ENCODE measurements at places on chromosomes 5 and 9.

GRCh38 chr5:126707080-126707479, 69.9 kb upstream of the LMNB1 start:
- no peak for DNase-seq

DNA sequence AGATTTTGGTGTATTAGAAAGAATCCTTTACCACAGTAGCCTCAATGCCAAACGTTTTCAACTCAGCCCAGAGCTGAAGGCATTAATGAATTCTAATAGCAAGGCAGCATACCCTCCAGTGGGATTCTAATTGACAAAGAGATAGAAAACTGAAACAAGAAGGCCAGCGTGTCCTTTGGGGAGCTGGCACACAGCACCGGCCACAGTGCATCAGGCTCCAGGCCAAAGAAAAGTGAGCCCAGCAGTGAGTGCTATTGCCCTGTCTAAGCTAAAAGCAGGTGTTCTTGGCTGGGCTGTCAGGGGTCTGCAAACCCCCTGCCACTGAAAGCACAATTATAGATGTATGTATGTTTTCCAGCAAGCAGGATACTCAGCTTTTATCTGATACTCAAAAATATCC, 40.4 kb downstream of the PPIC start:
- DNase-seq = no peak

- no peak for DNase-seq
Observed at GRCh38 chr9:16496908-16497307, 373.6 kb downstream of the BNC2 start.

DNA sequence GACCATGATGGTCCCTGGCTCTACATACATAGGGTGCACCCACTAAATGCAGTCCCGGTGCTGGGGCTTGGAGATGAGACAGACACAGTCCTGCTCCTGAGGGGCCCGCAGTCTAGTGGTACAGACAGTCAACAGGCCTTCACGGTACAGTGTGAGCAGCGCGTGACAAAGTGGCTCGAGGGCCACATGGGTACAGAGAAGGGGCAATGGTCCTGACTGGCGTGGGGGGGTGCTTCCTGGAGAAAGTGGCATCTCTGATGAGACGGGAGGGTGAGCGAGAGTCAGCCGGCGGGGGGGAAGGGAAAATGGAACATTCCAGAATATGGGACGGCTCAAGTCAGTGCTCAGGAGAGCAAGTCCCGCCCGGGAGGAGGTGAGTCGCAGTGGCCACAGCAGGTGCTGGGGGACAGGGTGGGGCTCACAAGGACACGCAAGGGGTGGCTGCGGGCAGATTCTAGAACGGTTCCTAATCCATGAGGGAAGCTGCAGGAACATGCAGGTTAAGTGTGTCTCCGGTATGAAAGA, 38.0 kb downstream of the WHRN start:
- no peak for DNase-seq

GRCh38 chr5:14595189-14595588, 13.6 kb downstream of the OTULINL start:
- no peak for DNase-seq

GRCh38 chr9:133974631-133975341, 17.3 kb downstream of the VAV2 start:
- no peak for DNase-seq

- no peak for DNase-seq
Observed at GRCh38 chr9:94882966-94883641, 156.6 kb downstream of the AOPEP start.

DNA sequence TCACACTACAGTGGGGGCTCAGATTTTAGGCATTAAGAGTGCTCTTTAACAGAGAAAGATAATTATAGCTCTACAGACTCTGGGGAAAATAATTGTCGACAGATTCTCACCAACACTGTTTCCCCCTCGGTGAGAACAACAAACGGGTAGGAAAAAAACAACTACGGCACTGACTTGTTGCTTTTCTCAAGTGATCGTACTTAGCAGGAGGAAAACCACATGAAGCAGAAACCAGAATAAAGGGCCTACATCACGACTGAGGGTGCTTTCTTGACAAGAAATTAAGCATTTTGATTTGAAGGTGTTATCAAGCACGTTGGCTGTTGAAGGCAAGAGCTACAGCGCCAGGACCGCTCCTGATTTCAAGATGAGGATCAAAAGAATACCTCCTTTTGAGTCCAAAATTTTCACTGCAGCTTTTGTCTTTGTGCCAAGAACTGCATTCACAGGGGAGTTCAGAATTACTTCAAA, 27.2 kb upstream of the CER1 start:
- no peak for DNase-seq

- no peak for DNase-seq
Observed at GRCh38 chr5:5369051-5369605, 53.3 kb upstream of the ICE1 start.
